Activated T-cell treated with anti-CD3 and anti-CD28 coated beads, Interleukin-2, amount 50 U/mL, for 72 hours (primary cell): ENCODE measurements at places on chromosomes 6 and 20. TPM values are rescaled to one million over a fixed set of nuclear protein-coding genes. Genes with fewer than 3 reads are reported as not detected.

DNA sequence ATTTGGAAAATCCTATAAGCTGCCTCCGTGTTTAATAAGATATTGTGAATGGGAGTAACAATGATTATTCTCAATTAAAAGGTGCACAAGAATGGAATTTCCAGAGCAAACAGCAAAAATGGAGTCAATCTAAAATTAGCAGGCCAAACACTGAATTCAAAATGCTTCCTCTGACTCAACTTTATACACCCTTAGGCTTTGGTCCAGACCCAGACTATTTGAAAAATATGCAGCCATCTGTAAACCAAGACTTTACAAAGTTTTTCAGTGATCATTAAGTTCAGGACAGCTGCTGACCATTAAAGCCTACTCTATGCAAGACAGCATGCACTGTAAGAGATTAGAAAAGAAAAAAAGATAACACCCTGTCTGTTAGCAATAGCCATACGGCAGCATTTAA is 39.4 kb upstream of the CCN6 start:
- DNase-seq = no peak

DNA sequence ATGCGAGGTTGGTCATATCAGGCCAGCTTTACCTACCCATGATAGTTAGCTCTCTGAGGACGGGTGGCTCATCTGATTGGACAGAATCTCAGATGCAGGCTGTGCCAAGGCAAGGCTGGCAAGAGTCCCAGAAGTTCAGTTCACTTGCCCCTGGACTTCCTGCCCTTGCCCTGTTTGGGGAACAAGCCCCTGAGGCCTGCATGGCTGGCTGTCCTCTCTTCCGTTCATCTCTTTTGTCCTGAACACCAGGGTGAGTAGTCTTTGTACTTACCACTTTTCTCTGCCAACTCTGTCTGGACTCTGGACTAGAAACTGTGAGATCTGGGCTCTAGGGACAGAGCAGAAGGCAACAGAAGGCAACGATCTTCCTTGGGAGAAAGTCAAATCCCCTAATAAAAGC is 769.9 kb downstream of the QKI start:
- DNase-seq = no peak

- DNase-seq = no peak
Measured at GRCh38 chr6:11744753-11745152, 33.9 kb downstream of the ADTRP start.

- DNase-seq = no peak
Measured at GRCh38 chr6:100379386-100379785, 85.3 kb downstream of the SIM1 start.

DNA sequence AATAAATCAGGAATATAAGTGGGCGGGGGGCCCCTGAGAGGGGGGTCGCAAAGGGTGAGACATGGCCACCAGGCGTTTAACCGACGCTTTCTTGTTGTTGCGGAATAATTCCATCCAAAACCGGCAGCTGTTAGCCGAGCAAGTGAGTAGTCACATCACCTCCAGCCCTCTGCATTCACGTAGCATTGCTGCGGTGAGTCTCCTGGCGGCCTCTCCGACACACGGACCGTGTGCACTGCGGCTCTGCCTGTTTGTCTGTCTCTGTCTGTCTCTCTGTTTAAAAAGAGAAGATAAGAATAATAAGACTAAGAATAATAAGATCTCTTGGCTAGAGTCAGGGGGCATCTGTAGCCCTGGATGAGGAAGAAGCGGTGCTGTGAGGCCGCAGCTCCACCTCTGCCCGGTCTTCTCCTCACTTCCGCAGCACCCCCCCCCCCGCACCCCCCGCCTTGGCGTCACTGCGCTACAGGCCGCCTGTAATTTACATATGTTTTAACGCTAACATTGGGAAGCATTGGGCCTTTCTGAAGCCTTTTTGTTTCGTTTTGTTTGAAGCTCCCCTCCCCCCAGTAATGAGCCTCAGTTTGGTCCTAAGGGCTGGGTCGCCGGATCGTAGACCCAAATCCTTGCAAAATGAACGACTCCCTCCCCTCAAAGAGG is 993 bp downstream of the STX16 start:
- DNase-seq = peak; percentile 64

- no peak for DNase-seq
Measured at GRCh38 chr6:124028117-124028516, 224.5 kb downstream of the NKAIN2 start.

DNA sequence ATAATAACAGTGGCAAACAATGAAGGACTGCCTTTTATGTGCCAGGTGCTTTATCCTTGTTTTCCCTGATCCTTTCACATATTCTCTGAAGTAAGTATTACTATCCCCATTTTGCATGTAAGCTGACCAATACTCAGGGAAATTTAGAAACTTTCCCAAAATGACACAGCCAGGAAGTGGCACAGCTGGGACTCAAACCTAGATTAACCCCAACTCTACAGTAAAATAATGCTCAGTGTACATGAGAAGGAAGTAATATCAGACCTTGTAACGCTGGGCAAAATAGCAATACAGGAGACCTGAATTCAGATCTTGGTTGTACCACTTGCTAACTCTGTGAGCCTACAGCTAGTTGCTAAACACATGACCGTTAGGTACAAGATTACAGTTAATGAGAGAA is 26.8 kb upstream of the NRSN1 start:
- DNase-seq = no peak

- DNase-seq = no peak
Measured at GRCh38 chr6:104256646-104257045, 603.1 kb downstream of the HACE1 start.

- no peak for DNase-seq
Measured at GRCh38 chr6:43511824-43512415, 1.8 kb upstream of the LRRC73 start.

ZFP57 gene
- total RNA-seq = 6.3 TPM

NAPB gene
- total RNA-seq = 14.2 TPM

MYMX gene
- total RNA-seq = not detected

OR14J1 gene
- total RNA-seq = not detected

FAM120B gene
- total RNA-seq = 17.2 TPM

SEMG1 gene
- total RNA-seq = not detected
